Dorsolateral prefrontal cortex (tissue), 122 donors: ENCODE measurements at places on chromosomes 3 and 15.
A peak's percentile ranks its signal among the peaks of the same experiment; 100 is the strongest.

DNA sequence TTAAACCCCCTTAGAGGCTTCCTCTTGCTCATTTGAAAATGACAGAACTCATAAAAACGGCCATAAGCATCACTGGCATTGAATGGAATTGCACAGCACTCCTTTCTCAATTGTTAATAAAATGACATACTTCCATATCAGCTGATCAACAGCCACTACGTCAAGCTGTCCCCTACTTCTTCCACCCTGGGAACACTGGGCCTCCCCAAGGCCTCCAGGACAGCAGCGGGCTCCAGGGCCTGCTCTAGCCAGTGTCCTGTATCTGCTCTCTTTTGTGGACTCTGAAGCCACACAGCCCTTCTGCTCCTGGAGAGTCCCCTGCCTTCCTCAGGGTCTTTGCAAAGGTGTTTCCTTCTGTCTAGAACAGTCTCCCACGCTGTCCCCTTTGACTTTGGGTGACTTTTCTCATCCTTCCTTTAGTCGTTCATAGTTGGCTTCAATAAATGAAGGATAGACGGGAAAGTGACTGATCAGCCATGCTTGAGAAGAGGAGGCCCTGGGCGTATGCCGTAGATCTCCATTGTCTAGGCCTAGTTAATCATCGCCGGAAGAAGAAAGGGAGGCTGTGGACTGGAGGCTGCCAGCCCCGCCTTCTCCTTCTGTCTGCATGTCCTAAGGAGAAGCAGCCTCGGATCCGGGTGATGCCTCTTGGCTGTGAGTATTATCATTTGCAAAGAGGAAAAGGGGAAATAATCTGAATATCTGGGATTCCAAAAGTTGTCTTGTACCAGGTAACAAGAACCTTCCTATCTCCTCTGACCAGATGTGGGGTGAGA is 4.7 kb upstream of the THSD4 start:
- no peak for DNase-seq

DNA sequence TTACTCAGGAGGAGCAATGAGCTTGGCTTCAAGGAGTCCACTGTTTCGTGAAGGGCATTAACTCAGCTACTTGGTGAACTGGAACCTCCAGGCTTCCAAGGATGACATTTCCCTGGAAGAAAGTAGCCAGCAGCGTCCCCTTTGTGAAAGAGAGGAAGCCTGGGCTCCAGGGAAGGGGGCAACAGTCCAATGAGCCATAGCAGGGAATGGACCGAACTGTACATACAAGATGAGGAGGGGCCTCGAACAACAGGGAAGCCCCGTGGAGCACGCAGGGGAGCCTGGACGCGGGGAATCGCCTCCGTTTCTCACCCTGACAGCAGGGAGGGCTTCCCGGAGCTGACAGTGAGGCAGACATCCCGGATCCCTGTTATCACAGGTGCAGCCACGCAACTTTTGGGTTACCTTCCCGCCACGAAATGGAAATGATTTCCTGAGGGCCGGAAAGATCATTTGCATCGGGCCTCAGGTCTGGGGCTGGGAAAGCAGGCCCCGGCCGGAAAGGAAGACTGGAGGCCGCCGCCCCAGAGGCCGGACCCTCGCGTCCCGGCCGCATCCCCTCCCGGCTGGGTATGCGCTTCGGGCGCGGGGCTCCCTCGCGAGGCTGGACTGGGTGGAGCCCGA is 475 bp upstream of the SPINT1 start:
- no peak for DNase-seq

GRCh38 chr15:89097313-89097712 is 9.1 kb downstream of the ABHD2 start:
- DNase-seq = no peak

GRCh38 chr15:90001062-90001682 is at the start of gene ZNF710:
ZNF710 (plus strand) TSS chr15:90001324; CDS start chr15:90067138, 65,814 bp downstream.
- DNase-seq = peak; percentile 47

- DNase-seq = no peak
Observed at GRCh38 chr3:178850450-178851190, 221.0 kb downstream of the ZMAT3 start.
